ENCODE measurements at places on chromosomes 11 and 22. TPM values are rescaled to one million over a fixed set of nuclear protein-coding genes. Genes with fewer than 3 reads are reported as not detected.

The CCDC87 gene
- under 0.01 TPM for total RNA-seq

GRCh38 chr11:85806876-85807275, 4.1 kb downstream of the SYTL2 start:
- no peak for DNase-seq

The FAM180B gene
- not detected for total RNA-seq

GRCh38 chr22:46730568-46731245, 7.3 kb downstream of the CERK start:
- no peak for DNase-seq

- no peak for DNase-seq
Measured at GRCh38 chr22:27594474-27595134, 207.0 kb downstream of the MN1 start.

DNA sequence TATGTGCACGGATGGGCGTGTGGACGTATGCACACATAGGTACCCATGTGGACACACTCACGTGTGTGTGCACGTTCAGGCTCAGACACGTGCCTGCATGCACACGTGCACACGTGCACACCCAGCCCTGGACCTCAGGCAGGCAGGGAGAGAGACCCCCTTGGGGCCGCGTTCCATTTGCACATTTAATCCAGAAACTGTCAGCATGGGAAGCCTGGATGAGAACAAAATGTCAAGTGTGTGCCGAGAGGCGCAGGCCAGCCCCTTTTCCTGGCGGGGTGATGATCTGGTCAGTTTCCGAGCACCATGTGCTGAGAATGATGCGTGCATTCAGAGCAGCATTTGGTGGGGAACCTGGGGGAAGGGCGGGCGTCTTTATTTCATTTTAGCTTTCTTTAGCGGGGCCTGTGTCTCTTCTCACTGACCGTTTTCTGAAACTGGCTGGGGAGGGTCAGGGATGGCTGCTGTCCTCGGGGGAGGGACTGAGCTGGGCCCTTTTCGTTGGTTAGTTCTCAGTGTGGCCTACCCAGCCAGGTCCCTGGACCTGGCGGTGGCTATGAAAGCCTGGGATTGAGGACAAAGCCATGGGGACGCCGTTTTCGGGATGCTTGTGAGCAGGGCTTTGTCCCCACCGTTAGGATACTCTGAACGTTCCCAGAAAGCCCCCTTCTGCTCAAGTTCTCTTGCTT, 96.3 kb downstream of the KCNQ1 start:
- no peak for DNase-seq

GRCh38 chr22:37284126-37284804, 2.0 kb downstream of the CYTH4 start:
- DNase-seq = no peak

All from lung microvascular endothelial cell (primary cell).